ENCODE measurements at places on chromosomes 5 and 9.

DNA sequence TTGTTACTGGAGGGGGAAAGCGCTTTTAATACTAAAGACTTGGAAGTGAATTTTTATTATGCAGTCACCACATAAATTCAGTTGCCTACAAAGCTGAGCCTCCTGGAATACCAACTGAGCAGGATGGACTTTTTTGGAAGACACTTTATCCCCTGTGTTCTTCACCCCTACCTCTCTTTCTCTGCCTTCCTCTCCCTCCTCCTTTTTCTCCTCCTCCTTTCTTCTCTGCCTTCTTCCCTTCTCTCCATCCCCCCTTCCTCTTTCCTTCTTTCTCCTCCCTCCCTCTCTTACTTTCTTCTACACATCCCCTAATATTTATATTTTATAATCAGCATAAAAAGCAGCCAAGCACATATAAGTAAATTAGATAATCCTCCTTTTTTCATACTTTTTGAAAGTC is 39.6 kb downstream of the MAP3K1 start:
- DNase-seq: no peak

- no peak for DNase-seq
Measured at GRCh38 chr5:11064763-11065450, 303.9 kb upstream of the DAP start.

- DNase-seq: no peak
Measured at GRCh38 chr9:105637787-105638395, 24.4 kb upstream of the TAL2 start.

GRCh38 chr5:139783436-139783965 is 12.1 kb upstream of the PSD2 start:
- DNase-seq: no peak

- DNase-seq: no peak
Measured at GRCh38 chr5:151667083-151667482, 19.6 kb downstream of the SPARC start.

DNA sequence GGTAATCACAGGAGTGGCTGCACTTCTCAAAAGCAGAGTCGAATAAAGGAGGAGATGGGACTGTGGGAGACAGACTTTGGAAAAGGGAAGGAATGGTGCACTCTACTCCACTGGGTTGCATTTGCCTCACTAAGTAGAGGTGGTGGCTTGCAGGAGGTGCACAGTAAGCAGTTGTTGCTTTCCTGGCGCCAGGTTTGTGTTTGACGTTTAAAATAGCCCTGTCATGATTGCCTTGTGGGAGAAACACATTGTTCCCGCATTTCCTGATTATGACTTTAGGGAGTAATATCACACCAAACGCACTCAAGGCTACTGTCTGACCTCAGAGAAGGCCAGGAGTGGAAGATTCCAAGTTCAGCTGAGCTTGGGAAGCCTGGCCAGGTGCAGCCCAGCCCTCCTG is 36.7 kb downstream of the DMRT1 start:
- DNase-seq: no peak

- DNase-seq: no peak
Measured at GRCh38 chr9:121489344-121489743, 10.3 kb downstream of the GGTA1 start.

DNA sequence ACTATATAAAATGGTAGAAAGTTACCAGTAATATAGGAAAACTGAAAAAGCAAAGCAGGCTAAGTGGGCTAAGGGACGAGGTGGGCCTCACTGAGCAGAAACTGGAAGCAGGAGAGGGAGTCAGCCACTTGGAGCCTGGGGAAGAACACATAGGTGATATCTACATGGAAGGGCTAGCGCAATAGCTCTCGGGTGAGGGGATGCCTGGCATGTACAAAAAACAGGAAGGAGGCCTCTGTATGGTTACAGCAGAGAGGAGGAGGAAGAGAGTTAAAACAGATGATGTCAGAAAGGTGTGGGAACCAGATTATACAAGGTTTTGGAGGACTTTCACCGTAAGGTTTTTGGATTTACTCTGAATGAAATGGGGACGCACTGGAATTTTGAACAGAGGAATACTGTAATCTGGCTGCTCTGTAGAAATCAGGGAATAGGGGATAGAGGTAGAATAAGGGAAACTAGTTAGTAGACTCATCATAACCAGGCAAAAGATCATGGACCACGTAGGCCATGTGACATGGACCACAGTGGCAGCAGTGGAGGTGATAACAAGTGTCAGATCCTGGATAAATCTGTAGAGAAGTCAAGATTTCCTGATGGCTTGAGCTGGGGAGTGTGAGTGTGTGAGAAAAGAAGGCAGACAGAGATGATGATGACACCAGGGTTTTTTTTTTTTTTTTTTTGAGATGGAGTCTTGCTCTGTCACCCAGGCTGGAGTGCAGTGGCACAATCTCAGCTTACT is 52.5 kb downstream of the FNBP1 start:
- no peak for DNase-seq

DNA sequence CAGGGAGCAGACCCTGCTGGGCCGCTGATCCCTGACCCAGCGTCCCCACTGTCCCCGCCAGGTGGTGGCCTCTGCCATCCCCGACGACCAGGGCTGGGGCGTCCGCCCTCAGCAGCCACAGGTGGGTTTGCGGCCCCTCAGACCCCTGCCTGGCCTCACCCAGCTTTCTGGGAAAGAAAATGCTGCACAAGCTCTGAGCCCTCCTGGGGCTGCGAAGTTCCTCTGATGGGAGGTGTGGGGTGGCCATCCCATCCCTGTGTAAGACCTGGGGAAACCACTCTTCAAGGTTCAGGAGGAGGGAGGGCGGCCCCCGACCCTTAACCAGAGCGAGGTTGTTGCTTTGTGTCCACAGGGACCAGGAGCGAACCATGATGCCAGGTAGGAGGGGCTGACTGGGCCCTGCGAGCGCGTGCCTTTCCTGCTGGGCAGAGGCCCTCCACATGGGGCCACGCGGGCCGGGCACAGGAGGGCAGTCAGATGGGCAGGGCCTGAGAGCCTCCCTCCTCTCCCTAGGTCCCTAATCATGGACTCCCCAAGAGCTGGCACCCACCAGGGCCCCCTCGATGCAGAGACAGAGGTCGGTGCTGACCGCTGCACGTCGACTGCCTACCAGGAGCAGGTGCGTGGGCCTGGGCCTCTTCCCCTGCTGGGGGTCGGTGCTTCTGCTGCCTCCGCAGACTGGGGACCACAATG is 7.7 kb downstream of the NOXA1 start:
- no peak for DNase-seq

GRCh38 chr5:82922086-82922734 is 155.0 kb downstream of the TMEM167A start:
- no peak for DNase-seq

- DNase-seq: no peak
Measured at GRCh38 chr5:575636-576035, 36.5 kb upstream of the CEP72 start.

DNA sequence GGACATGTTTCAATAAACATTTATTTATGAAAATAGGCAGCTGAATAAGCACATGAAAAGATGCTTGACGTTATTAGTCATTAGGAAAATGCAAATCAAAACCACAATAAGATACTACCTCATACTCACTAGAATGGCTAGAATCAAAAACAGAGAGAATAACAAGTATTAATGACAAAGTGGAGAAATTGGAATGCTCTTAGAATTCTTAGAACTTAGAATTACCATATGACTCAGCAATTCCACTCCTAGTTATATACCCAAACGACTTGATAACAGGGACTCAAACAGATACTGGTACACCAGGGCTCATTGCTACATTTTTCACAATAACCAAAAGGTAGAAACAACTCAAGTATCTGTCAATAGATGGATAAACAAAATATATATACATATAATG is 15.1 kb upstream of the TRIM36 start:
- DNase-seq: no peak

DNA sequence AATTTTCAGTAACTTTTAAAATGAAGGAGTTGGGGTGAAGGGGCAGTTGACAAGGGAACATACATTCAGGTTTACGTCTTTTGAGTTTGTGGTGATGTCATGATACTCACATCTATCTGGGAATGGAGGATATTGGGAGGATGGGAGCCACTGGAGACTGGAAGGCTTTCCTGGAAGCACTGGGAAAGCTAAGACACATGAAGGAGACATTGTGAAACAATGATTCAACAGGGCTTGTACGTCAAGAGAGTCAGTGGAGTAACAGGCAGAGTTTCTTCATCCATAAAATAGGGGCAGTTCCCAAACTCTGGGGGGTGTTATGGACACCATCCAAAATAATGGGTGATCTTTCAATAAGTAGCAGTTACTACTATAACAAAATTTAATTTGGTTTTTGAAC is 572.8 kb downstream of the CCDC171 start:
- no peak for DNase-seq

DNA sequence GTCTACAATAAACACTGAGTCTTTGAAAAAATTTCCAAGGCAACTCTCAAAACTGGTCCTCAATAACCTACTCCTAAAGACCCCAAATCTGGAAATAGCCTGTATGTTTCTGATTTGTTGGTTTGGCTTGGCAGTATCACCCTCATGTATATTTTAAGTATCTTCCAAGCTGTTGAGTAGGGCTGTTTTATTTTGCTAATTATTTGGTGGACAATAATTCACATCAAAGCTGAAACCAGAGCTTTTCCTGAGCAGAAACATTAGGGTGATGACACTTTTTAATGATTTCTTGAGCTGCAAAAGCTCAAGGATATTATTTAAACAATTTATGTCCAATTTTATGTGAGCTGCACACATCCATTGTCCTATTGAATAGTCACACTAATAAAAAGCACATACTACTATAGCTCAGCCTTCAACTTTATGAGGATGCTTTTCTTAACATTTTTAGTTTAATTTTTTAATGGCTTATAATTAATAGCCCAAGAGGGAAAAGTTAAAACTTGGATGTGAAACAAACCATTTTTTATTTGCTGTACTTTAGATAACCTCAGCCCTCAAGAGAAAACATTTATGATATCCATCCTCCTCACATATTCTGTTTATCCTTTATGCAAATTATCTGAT is 393.1 kb downstream of the TAF11L14 start:
- DNase-seq: no peak

GRCh38 chr9:83066771-83067170 is 3.8 kb upstream of the RASEF start:
- DNase-seq: no peak

DNA sequence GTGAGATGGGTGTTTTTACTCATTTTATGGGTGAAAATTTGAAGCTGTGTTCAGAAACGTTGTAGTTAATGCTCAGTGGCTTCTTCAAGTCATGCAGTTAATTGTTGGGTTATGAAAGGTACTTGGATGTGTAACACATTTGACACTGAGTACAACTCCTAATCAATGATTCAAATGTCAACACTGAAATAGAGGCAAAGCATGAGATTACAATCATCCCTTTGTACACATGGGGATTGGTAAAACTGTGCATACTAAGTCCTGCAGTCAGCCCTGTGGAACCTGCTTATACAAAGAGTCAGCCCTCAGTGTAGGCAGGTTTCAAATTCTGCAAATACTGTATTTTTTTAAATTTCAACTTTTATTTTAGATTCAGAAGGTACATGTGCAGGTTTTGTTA is 3.3 kb downstream of the ABLIM3 start:
- DNase-seq: no peak

- no peak for DNase-seq
Measured at GRCh38 chr9:73667749-73668148, 516.1 kb downstream of the ANXA1 start.

- peak; percentile 84 for DNase-seq
Measured at GRCh38 chr5:132427281-132428146, 58.0 kb downstream of the SLC22A5 start.

DNA sequence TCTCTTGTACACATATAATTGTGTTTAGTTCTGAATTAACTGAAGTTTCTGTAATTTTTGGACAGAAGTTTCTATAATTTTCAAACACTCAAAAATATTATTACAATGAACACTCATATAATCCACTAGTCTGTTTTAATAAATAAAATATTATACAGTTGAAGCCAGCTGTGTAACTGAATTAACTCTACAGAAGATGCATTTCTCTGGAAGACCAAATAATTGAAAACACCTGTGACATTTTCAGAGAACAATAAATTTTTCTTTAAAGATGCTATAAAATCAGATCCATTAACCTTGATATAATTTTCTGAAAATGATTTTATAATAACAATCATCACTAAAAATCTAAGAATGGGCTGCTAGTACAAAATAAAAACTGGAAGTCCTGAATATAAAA is 14.7 kb downstream of the NADK2 start:
- no peak for DNase-seq

GRCh38 chr5:58924306-58924705 is 341.4 kb downstream of the RAB3C start:
- DNase-seq: no peak

DNA sequence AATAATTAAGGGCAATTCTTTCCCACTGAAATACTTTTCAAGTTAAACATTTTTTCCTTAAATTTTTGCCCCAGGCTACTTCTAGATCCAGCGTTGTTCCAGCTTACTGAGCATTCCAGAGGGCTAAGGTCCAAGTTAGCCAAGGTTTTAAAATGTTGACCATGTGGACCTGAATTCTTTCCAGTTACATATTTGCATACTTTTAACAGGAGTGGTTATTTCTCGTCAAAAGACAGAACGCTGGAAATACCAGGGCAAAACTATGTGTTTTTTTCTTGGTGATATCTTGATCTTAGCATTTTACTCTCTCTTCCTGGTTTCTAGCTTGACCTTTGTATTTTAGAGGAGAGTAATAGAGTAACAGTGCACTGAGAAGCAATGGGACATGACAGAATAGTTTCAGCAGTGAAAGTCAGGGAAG is 32.8 kb downstream of the TMC1 start:
- no peak for DNase-seq

DNA sequence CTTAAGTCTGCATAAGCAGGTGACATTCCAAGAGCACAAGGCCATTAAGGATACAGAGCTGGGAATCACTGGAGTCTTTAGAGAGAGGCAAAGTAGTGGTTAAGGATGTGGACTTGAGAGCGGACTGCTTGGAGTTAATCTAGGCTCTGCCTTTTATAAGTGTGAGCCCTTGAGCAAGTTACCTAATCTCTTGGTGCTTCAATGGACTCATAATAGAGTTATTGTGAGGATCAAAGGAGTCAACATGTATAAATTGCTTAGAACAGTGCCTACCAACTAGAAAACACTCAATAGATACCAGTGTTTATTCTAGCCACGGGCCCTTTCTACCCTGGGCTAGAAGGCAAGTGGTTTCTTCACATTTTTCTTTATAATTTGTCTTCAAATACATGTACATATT is 819.4 kb downstream of the NR2F1-AS1 start:
- DNase-seq: no peak

GRCh38 chr9:133780962-133781827 is 43.0 kb upstream of the SARDH start:
- DNase-seq: peak; percentile 61

DNA sequence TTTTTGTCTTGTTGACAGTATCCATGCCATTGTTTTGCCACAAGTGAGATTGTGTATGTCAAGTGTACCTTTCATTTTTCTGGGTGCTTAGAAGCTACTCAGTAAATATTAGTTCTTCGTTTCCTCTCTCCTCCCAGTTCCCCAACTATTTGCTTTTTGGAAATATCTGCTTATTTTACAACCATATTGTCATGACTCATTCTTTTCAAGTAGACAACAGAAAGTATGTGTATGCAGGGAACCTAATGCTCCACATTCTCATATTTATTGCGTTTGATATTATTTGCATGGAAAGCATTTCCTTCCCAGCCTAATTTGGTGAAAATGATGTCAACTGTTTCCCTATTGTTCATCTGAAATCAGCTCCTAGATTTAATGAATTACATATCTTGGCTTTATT is 483.7 kb upstream of the RIOK2 start:
- no peak for DNase-seq

GRCh38 chr9:93953496-93954433 is 1.4 kb downstream of the BARX1 start:
- no peak for DNase-seq

Data from Right ventricle myocardium inferior (tissue), 1 donor.